ENCODE measurements at places on chromosomes 2 and 18.

- DNase-seq, result no peak
Measured at GRCh38 chr18:48711651-48712486, 173.0 kb downstream of the CTIF start.

DNA sequence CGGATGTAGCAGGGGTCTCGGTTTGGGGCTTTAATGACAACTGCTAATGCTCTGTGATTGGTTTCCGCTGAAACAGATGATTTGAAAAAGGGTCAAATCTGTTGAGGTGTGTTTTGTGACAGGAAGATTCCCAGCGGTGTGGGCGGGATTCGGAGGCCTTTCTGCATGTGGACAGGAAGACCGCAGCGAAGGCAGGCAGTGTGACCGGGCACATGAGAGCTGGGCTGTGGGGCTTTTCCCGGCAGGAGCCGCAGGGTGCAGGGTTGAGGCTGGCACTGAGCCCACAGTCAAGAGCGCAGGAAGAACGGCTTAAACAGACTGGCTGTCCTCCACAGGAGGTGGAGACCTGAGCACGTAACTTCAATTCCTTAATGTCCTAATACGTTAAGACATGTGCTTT is 180.0 kb upstream of the TPO start:
- DNase-seq, result no peak

DNA sequence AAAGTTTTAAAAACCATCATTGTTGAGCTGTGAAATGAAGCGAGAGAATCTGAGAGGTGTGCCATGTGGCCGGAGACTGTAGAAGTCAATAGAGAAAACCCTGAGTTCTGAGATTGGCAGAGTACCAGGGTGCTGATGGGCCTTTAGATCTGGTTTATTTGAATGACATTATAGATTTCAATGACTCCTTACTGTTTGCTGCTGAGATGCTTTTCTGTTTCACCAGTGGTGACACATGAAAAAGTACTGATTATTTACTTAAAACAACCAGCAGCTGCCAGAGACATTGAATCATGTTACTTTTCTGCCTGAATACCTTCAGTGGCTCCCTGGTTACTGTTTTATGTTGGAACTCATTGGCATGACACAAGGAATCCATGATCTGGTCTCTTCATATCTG is 602.7 kb upstream of the ZNF804A start:
- DNase-seq, result no peak

DNA sequence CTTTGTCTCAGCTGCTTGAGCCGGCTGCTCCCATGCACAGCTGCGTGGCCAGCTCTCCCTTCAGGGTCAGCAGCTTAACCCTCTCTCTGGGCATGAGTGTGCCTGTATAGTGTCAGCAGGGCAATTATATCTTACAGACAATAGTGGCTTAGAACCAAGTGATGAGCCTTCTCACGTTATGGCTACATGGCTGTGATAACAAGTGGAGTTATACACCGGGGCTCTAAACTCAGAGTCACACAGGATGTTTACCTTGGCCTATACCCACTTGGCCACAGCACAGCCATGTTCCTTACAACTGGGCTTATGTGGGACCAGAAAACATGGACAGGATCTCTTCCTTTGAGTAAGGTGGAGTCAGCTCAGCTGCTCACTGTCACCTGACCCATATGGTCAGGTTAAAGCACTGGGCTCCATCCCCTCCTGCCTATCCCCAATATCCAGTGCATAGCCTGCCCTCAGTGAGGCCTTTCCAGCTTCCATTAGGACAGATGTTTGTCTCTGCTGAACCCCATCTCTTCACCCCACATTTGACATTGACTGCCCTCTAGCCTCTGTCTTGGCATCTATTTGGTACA is 294.2 kb upstream of the NCKAP5 start:
- DNase-seq, result no peak

GRCh38 chr2:155145758-155146229 is 447.3 kb downstream of the KCNJ3 start:
- no peak for DNase-seq

Measured in activated CD8-positive, alpha-beta memory T cell treated with anti-CD3 and anti-CD28 coated beads for 48 hours (primary cell).